Prostate gland (tissue), 2 donors: ENCODE measurements at places on chromosomes 5 and 9.

- H3K4me1 ChIP-seq = no peaks in the 10 kb centered on the region
- H3K4me3 ChIP-seq = no peak overlapping the region
These were observed 50.2 kb upstream of the DNAH5 start for GRCh38 chr5:13994621-13995253.

- H3K36me3 ChIP-seq = no peaks in the 10 kb centered on the region
- no peak overlapping the region for H3K4me3 ChIP-seq
- H3K27ac ChIP-seq = no peak overlapping the region
These were observed 622.4 kb downstream of the CHSY3 start for GRCh38 chr5:130526708-130527107.

DNA sequence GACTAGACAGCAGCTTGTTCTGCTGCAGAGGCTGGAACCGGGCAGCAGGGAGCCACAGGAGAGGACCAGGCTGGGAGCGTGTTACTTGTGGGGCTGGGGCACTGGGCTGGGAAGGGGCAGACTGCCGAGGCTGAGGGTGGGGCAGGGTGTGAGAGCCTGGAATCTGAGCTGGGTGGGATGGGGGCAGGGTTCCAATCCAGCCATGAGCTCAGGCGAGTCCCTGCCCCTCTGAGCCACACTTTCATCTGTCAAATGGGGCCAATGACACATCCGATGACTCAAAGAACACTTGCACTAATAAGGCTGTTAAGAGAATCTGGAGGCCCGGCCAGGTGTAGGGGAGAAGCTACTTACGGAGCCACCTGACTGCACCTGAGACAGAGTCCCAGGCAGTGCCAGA is 18.7 kb upstream of the WDR38 start:
- DNase-seq = no peak
- H3K4me1 ChIP-seq = no peaks in the 10 kb centered on the region
- H3K36me3 ChIP-seq = no peaks in the 10 kb centered on the region
- no peak overlapping the region for H3K4me3 ChIP-seq
- no peak overlapping the region for H3K27ac ChIP-seq

- no peaks in the 10 kb centered on the region for H3K36me3 ChIP-seq
- no peak overlapping the region for H3K4me3 ChIP-seq
- no peak overlapping the region for H3K27ac ChIP-seq
- no peaks in the 10 kb centered on the region for H3K4me1 ChIP-seq
- no peak for DNase-seq
- no peaks in the 10 kb centered on the region for H3K27me3 ChIP-seq
These were observed 32.2 kb upstream of the LECT2 start for GRCh38 chr5:135986891-135987401.

DNA sequence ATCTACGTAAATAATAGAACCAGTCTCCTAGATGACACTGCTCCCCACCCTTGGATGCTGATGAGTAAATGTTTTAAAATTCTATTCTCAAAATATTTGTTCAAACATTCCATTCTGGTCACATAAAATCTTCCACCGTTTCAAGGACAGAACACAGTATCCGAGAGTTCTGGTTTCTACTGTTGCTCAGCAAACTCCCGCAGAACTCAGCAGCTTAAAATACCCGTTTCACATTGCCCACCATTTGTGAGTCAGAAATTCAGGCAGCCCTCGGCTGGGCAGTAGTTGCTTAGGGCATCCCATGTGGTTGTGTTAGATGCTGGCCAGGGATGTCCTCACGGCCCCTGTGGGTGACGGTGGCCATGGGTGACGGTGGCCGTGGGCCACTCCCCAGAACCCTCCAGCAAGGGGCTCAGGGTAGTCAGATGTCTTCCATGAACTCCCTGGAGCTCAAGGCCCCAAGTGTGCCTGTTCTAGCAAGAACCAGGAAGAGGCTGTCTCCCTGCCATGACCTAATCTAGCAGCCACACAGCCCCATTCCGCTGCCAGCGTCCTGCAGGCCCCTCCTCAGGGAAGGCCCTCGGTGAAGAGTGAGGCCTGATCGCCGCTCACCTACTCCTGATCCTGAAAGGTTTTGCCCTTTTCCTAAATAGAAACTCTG is 17.4 kb downstream of the MGAT1 start:
- peak overlapping the region; percentile 72 for H3K27ac ChIP-seq
- peaks cover 16% of the 10 kb centered on the region for H3K4me1 ChIP-seq
- H3K4me3 ChIP-seq = no peak overlapping the region
- DNase-seq = no peak
- no peaks in the 10 kb centered on the region for H3K36me3 ChIP-seq

- H3K4me3 ChIP-seq = no peak overlapping the region
- no peaks in the 10 kb centered on the region for H3K4me1 ChIP-seq
- H3K27ac ChIP-seq = no peak overlapping the region
- no peaks in the 10 kb centered on the region for H3K36me3 ChIP-seq
These were observed 35.2 kb downstream of the WHRN start for GRCh38 chr9:114470121-114470520.

GRCh38 chr5:59439303-59439702 is 454.2 kb downstream of the PDE4D start:
- H3K27ac ChIP-seq = no peak overlapping the region
- no peak for DNase-seq
- no peak overlapping the region for H3K4me3 ChIP-seq
- no peaks in the 10 kb centered on the region for H3K27me3 ChIP-seq

DNA sequence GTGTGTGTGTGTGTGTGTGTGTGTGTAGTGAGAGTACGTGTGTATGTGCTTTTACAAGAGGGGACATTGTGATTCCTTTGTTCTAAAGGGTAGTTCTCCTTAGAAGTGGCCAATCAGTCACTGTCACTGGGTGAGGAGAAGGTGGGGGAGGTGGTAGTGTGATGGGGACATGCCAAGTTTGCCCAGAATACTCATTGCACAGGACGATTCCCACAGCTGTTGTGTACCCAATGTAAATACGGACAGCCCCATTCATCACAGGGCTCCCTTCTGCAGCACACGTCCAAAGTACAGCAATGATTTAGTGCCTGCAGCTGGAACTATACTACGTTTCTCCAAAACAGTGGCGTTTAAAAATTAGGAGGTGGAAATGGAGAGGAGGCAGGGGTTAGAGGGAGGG is 287.8 kb downstream of the TLR4 start:
- peak; percentile 25 for DNase-seq
- H3K27ac ChIP-seq = no peak overlapping the region
- no peaks in the 10 kb centered on the region for H3K36me3 ChIP-seq
- H3K27me3 ChIP-seq = no peaks in the 10 kb centered on the region
- no peak overlapping the region for H3K4me3 ChIP-seq

GRCh38 chr9:14092344-14092743 is 221.6 kb downstream of the NFIB start:
- no peaks in the 10 kb centered on the region for H3K36me3 ChIP-seq
- H3K27ac ChIP-seq = no peak overlapping the region
- H3K4me1 ChIP-seq = peaks cover 1% of the 10 kb centered on the region
- no peak for DNase-seq
- H3K27me3 ChIP-seq = no peaks in the 10 kb centered on the region

- H3K4me1 ChIP-seq = no peaks in the 10 kb centered on the region
- H3K36me3 ChIP-seq = no peaks in the 10 kb centered on the region
- no peak overlapping the region for H3K27ac ChIP-seq
- no peak for DNase-seq
- no peak overlapping the region for H3K4me3 ChIP-seq
These were observed 14.8 kb downstream of the BARHL1 start for GRCh38 chr9:132597073-132597775.

- H3K27me3 ChIP-seq = no peaks in the 10 kb centered on the region
- no peaks in the 10 kb centered on the region for H3K4me1 ChIP-seq
- no peak overlapping the region for H3K27ac ChIP-seq
- no peak for DNase-seq
These were observed 219.3 kb downstream of the SMARCA2 start for GRCh38 chr9:2234371-2234893.
